T-helper 17 cell (primary cell): ENCODE measurements at places on chromosomes 7 and 10. TPM values are rescaled to one million over a fixed set of nuclear protein-coding genes. Genes with fewer than 3 reads are reported as not detected.

ARHGAP22 gene
- 1.4 TPM for total RNA-seq

- no peak for DNase-seq
Observed at GRCh38 chr7:68744036-68744435, 854.2 kb upstream of the AUTS2 start.

GRCh38 chr10:132446661-132447445 is 49.9 kb downstream of the PWWP2B start:
- DNase-seq: peak; percentile 40

GRCh38 chr7:452226-452751 is 67.4 kb downstream of the PDGFA start:
- no peak for DNase-seq

- DNase-seq: no peak
Observed at GRCh38 chr10:119375574-119376272, 166.8 kb downstream of the RGS10 start.

DNA sequence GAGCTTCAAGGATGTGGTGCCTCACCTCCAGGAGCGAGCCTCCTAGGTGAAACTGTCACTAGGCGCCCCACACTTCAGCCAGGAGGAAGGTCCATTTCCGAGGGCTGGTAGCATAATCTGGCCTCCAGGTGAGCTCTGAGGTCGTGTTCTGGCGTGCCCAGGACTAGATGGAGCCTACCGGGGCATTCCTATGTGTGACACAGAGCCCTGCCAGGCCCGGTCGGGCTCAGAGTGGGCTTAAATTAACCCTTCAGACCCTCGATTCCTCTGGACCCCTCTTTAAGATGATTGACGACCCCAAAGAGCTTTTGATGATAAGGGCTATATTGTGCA is 233.1 kb downstream of the EBF3 start:
- no peak for DNase-seq

FAM13C gene
- total RNA-seq: not detected

- peak; percentile 26 for DNase-seq
Observed at GRCh38 chr10:117442944-117443685, 67.9 kb upstream of the PDZD8 start.

FZD1 gene
- total RNA-seq: 0.17 TPM

TRPV6 gene
- total RNA-seq: not detected

GRCh38 chr10:75493464-75493863 is 62.0 kb downstream of the LRMDA start:
- no peak for DNase-seq

ADAP1 gene
- total RNA-seq: 6.7 TPM

DNA sequence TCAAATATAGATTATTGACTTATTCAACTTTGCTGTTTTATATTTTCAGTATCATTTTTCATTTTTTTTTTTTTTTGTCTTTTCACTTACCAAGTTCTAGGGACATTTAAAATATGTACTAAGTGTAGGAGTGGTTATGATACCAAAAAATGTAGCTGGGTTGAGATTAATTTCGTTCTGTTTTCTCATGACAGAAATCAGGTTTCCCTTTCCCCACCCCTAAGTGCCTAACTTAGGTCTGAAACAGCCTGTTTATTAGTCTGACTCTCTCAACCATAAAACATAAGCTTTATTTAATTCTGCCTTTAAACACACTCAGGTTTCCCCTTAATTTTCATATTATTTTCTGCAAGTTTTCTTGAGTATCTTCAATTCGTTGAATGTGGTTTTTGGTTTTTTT is 22.1 kb downstream of the TMEM106B start:
- DNase-seq: no peak

DNA sequence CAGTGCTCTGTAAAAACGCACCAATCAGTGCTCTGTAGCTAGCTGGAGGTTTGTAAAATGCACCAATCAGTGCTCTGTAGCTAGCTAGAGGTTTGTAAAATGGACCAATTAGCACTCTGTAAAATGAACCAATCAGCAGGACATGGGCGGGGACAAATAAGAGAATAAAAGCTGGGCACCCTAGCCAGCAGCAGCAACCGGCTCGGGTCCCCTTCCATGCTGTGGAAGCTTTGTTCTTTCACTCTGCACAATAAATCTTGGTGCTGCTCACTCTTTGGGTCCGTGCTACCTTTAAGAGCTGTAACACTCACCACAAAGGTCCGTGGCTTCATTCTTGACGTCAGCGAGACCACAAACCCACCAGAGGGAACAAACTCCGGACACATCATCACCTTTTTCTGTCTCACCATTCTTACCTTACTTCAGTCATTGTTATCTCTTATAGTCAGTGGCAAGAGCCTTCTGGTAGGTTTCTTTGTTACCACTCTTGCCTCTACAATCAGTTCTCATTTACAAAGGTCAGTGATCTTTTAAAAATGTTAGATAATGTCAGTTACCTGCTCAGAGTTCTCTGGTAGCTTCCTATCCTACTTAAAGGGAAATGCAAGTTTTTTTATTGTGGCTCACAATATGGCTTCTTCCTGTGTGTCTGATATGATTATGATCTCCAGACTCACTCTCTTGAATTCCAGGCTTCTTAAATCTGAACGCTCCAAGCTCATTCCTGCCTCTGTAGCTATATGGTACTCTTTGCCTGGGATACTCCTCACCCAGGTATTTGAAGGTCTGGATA is 4.5 kb downstream of the STAM start:
- DNase-seq: peak; percentile 16
